ENCODE measurements at places on chromosomes 11 and 22.

GRCh38 chr22:18130018-18130417 is 19.4 kb downstream of the TUBA8 start:
- no peak for DNase-seq

GRCh38 chr11:35413598-35413997 is 5.8 kb downstream of the SLC1A2 start:
- no peak for DNase-seq

DNA sequence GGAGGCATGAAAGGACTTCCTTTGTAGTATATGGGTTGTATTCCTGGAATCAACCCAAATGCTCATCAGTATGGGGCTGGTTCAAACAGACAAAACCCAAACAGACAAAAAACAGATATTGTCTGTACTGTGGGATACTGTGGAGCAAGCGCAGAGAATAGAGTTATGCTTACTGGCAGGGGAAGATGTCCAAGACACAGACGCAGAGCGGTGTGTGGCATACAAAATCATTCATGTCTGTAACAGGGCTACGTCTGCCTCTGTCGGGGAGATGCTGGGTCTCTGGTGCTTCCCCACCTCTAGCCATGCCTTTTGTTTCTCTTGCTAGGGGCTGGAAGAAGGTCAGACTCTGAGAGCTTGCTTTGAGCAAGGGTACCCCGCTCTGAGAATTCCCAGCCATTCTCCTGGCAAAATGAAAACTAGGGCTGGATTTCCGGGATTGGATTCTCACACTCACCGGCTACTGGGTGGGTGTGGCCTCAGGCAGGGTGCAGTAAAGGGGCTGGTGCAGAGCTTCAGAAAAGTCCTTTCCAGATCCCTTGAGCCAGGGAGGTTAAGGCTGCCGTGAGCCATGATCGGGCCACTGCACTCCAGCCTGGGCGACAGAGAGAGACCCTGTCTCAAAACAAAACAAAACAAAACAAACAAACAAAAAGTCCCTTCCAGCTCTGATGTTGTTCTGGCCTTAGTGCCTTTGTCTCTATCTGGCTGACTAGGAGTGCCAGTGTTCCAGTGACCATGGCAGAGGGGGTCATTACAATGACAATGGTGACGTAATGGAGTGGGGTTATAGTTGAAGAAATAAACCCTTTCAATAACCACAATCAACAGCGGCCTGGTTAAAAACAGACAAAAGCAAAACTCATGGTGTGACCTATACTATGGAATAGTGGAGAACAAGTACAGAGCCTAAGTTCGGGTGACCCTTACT is 2.9 kb upstream of the ABCC8 start:
- no peak for DNase-seq

- DNase-seq, result no peak
Observed at GRCh38 chr11:115238791-115239190, 265.4 kb downstream of the CADM1 start.

DNA sequence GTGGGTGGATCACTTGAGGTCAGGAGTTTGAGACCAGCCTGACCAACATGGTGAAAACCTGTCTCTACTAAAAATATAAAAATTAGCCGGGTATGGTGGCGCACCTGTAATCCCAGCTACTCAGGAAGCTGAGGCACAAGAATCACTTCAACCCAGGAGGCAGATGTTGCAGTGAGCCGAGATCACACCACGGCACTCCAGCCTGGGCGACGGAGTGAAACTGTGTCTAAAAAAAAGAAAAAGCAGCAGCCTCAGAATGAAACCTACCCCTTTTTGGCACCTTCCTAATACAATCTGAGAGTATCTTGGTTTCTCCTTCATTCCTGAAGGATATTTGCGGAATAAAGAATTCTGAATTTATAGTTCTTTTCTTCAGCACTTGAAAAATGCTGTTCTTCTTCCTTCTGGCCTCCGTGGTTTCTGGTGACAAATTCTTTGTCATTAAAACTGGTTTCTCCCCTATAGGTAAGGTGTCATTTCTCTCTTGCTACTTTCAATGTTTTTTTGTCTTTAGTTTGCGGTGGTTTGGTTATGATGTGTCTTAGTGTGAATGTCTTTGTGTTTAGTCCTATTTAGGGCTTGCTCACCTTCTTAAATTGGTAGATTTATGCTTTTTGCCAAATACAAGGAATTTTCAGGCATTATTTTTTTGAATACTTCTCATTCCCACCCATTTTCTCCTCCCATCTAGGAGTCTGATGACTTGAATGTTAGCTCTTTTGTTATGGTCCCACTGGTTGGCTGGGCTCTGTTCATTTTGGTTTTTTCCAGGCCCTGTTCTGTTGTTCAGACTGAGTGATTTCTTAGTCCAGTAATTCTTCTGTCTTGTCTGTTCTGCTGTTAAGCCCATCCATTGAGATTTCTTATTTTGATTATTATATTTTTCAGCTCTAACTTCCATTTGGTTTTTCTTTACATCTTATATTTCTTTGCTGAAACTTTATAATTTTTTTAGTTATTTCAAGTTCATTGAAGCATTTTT is 15.4 kb downstream of the ASRGL1 start:
- no peak for DNase-seq

DNA sequence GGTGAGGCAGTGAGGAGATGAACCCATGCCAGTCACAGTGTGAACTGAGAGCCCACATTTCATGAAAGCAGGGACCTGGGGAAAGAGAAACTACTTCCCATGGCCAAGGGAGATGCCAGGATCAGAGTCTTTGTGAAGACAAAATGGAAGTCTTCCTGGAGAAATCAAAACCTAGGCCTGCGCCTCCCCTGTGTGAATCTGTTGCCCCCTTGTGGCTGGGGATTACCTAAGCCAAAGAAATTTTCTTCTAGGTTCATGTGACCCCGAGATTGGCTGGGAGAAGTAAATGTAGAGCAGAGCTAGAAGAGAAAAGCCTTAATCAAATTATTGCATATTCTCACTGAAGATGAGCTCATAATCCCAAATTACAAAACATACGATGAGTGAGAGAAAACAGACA is 1075.3 kb downstream of the TBC1D22A start:
- DNase-seq, result no peak

- DNase-seq, result no peak
Observed at GRCh38 chr11:94144216-94144615, 15.6 kb downstream of the PANX1 start.

GRCh38 chr11:35144136-35144741 is 5.3 kb downstream of the CD44 start:
- no peak for DNase-seq

- no peak for DNase-seq
Observed at GRCh38 chr11:2381494-2382128, 4.5 kb downstream of the CD81 start.

DNA sequence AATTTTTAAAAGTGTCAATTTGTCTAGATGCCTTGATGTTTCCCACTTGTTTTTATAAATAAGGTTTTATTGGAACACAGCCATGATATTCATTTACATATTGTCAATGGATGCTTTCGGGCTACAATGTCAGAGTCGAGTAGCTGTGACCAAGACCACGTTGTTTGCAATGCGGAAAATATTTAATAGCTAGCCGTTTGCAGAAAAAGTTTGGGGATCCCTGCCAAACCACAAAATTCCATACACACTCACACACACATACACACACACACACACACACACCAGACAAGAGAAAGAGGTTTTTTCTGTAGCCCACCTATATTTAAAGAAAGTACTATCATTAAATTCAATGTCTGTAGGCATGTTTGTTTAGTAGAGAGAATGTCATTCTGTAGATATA is 58.3 kb downstream of the TYR start:
- no peak for DNase-seq

- DNase-seq, result no peak
Observed at GRCh38 chr11:67227726-67228125, 38.5 kb upstream of the GRK2 start.

DNA sequence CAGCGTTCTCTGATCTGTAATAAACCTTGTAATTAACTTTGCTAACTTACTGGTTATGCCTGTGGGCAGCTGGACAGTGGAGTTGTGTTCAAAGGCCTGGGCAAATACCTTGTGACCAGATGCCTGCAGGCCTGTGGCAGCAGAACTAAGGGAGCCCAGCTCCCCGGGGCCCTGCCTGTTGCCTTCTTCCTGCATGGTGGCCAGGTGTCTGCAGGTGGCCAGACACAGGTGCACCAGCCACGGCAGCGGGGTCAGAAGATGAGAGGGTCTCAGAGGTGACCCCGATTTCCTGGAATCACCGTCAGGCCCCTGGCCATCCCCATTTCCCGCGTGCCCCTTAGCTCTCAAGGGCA is 127.2 kb downstream of the OSBP2 start:
- DNase-seq, result no peak

DNA sequence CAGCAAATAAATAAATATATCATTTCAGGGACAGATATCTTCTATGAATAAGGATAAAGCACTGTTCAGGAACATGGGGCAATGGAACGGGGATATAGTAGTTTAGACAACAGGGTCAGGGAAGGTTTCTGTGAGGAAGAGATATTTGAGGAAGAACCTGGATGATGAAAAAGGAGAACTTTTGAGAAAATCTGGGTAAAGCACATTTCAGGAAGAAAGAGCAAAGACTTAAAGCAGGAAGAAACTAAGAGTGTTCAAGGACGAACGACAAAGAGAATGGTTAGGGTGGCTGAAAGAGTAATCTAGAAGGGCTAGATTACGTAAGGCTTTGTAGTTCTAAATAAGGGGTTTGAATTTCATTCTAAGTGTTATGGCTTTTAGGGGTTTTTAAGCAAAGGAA is 12.7 kb downstream of the DDI1 start:
- no peak for DNase-seq

DNA sequence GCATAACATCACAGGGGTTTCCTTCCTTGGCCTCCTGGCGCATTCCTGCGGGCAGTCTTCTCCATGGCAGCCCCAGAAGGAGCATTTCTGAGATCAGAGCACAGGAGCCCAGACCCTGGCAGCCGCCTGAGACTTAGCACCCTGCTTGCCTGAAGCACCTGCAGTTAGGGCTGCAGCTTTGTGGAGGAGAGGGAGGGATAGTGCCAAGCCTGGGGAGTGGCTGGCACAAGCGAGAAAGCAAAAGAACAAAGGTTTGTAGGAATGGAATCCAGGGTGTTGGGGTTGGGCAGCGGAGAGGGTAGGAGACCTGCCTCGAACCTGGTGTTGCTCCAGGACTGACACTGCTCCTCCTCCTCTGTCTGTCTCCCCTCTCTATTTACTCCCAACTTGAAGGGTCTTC is 66.9 kb downstream of the SCN3B start:
- DNase-seq, result no peak

DNA sequence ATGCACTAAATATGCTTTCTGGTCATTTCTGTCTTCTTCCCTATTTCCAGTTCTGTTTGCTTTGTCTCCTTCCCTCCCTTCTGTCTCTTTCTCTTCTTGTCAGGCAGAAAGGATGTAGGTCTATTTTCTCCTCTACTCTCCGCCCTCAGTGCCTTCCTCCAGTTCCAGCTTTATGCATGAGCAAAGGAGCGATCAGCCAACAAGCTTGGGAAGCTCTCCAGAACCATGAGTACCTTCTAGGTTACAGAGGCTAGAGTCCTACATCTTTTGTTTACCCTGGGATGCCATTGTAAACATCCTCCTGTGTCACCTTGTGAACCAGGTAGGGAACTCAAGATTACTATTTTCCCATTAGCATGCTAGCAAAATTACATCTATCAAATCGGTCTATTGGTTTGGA is 7.9 kb upstream of the SPON1 start:
- no peak for DNase-seq

DNA sequence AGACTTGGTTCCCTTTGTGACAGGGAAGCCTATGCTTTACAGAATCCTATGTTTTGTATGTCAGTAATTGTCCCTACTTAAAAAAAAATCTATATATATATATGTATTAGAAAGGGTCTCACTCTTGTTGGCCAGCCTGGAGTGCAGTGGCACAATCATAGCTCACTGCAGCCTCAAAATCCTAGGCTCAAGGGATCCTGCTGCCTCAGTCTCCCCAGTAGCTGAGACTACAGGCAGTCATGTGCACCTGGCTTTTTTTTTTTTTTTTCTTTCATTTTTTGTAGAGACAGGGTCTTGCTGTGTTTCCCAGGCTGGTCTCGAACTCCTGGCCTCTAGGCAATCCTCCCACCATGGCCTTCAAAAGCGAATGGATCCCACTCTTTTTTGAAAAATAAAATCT is 2.1 kb upstream of the NEAT1 start:
- no peak for DNase-seq

DNA sequence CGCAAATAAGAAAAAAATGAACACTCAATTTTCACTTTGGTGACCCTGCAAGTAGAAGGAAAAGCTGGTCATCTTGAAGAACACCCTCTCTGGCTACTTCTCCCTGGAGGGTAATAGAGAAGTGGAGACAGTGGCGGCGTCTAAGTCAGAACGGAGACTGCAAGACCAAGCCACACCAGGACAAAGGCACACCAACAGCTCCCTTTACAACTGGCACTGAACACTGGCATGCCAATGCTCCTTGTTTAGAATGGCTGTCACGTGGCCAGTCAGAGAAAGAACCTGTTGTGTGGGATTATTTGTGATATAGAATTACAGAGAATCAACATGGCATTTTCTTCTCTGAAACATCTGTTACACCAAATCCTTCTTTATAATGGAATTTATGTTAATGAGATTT is 61.3 kb upstream of the YPEL1 start:
- no peak for DNase-seq

DNA sequence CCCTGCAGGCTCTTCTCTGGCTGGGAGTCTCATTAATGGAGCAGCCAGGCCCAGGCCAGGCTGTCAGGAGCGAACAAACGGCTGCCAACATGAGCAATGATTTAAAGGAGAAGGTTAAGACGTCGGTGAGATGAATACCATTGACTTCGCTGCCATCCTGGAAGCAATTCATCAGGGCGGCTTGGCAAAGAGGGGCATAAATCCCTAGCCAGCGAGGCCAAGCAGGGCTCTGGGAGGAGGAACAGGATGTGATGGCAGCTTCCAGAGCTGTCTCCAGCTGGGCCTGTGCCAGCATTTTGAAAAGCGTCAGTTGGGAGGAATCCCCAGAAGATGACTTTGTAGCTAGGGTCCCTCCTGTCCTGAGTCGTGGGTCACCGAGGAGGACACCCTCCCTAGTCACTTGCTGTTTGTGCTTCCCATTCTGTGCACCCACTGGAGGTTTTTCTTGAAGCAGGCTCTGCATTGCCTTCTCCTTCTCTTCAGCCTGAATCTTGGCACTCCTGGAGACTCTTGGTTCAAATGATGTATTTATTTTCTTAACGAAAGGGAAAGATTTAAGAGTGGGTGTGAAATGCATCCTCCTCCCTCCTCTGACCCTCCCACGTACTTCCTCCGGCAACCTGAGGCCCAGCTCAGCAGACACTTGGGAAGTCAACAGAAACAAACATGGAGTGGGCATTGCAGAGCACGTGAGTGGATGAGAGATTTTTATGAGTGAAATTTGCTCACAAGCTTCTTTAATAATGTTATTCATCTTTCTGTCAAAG is 476.3 kb upstream of the CADM1 start:
- DNase-seq, result no peak

DNA sequence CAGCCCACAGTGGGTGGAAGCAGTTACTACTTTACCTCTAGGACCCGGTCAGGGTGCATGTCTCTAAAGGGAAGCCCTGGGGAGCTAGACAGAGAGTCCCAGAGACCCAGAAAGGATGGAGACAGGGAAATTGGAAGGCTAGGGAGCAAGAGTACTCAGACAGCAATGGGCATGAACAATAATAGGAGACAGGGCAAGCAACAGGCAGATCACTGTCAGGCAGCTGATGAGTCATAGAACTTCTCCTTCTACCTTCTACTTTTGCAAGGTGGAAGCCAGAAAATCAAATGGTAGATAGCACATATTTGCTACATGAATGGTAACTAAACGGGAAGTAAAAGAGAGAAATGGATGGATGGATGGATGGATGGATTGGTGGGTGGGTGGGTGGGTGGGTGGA is 19.6 kb downstream of the CD5 start:
- no peak for DNase-seq
